ENCODE measurements at places on chromosomes 12 and 14. TPM values are rescaled to one million over a fixed set of nuclear protein-coding genes. Genes with fewer than 3 reads are reported as not detected.

- DNase-seq, result no peak
- H3K27ac ChIP-seq, result no peak overlapping the region
- no peaks in the 10 kb centered on the region for H3K36me3 ChIP-seq
- no peaks in the 10 kb centered on the region for H3K27me3 ChIP-seq
- no peaks in the 10 kb centered on the region for H3K4me1 ChIP-seq
Observed at GRCh38 chr12:31950088-31950487, 9.1 kb upstream of the RESF1 start.

- peaks cover 3% of the 10 kb centered on the region for H3K27me3 ChIP-seq
- H3K36me3 ChIP-seq, result no peaks in the 10 kb centered on the region
- no peak overlapping the region for H3K4me3 ChIP-seq
- no peak for DNase-seq
- no peak overlapping the region for H3K27ac ChIP-seq
- H3K4me1 ChIP-seq, result no peaks in the 10 kb centered on the region
Observed at GRCh38 chr12:114767084-114767760, 83.2 kb upstream of the TBX3 start.

DNA sequence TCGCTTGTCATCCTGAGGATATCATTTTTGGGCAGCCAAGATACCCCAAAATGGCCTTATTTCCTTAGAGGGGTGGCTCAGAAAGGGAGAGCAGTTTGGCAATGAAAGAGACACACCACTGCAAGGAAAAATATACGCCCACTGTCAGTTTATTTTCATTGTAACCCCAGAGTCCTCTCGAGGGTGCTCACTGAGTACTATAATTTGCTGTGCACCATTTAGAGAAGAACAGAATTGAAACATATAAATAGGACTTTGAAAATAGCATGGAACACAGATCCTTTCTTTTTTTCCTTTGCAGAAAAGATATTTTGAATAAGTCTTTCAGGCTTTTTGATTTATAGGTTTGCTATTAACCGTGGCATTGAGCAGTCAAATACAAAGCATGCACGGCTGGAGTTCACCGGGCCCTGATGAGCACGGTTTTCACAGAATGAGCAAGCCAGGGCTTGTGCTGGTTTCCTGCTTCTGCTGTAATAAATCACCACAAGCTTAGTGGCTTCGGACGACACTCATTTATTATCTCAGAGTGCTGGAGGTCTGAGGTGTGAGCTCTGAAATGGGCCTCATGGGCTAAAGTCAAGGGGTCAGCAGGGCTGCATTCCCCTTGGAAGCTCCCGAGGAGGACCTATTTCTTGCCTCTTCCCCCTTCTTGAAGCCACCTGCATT, 152.3 kb downstream of the ZNF664 start:
- H3K4me3 ChIP-seq, result no peak overlapping the region
- no peaks in the 10 kb centered on the region for H3K4me1 ChIP-seq
- DNase-seq, result no peak

DNA sequence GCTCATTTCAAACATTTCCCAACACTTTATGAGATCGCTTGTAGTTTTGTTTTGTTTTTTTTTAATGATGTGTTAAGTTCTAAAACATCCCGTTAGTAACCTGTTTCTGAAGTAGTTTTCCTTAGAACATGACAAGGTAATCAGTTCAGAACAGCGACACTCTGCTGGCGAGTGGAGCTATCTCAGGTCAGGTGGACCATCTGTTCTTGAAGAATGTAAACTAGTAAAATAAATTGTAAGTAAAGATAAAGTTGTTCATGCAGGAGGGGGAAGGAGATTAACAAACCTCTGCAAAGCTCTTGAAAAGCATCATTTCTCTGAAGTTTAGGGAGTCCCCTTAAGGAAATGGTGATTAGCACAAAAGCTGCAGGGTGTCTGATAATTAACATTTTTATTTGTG, 71.9 kb upstream of the DACT1 start:
- DNase-seq, result no peak
- no peaks in the 10 kb centered on the region for H3K36me3 ChIP-seq
- no peaks in the 10 kb centered on the region for H3K27me3 ChIP-seq

DNA sequence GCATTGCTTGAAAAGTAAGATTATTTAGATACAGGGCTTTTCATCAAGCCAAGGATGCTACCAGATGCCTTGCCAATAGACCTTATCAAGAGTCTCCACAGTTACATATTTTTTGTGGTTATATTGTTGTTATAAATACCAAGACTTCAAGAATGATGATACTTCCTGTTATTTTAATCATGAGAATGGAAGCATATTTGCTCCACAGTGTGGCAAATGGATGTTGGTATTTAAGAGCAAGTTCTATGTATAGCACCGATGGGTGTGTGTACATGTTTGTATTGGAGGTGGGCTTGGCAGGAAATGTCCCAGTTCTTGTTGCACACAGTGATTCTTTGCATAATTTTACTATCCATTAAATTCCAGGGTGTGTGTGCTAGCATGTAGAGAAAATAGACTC, 4.4 kb upstream of the NID2 start:
- no peak overlapping the region for H3K4me3 ChIP-seq
- no peak overlapping the region for H3K27ac ChIP-seq
- H3K36me3 ChIP-seq, result no peaks in the 10 kb centered on the region
- no peak for DNase-seq
- no peaks in the 10 kb centered on the region for H3K27me3 ChIP-seq
- H3K4me1 ChIP-seq, result peaks cover 54% of the 10 kb centered on the region

DNA sequence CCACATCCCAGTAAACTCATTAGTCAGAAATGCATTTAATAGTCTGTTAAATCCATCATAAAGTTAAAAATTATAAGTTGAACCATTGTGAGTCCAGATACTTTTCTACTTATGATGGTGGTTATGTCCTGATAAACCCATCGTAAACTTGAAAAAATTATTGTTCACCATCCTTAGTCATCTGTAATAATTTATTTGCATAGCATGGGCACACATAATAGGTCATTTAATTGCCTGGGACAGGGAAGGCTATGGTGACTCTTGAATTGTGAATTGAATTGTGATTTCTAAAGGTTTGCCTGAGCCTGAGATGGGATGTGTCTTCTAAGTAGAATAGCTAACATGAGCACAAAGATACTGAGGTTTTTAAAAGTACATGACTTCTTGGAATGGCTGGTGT, 21.5 kb downstream of the ZDHHC17 start:
- peak overlapping the region; percentile 54 for H3K27ac ChIP-seq
- no peaks in the 10 kb centered on the region for H3K36me3 ChIP-seq
- peaks cover 53% of the 10 kb centered on the region for H3K4me1 ChIP-seq
- no peak for DNase-seq
- H3K27me3 ChIP-seq, result no peaks in the 10 kb centered on the region
- no peak overlapping the region for H3K4me3 ChIP-seq

DNA sequence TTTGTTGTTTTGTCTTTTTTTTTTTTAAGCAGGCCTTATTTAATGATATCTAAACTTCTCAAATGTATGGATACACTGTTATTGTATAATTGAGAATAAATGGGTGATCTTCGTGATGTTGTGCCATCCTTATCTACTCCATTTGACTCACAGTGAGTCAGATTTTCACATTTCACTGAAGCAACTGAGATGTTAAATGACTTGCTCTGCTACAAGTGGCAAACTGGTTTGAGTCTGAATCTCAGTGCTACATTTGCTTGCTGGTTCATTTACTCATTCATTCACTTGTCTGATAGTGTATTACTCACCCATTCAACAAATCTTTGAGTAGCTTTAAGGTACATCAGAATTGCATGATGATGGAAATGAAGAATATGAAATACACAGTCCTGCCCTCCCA, 2.6 kb downstream of the KIAA0586 start:
- no peak overlapping the region for H3K4me3 ChIP-seq
- peaks cover 18% of the 10 kb centered on the region for H3K4me1 ChIP-seq
- no peak for DNase-seq

DNA sequence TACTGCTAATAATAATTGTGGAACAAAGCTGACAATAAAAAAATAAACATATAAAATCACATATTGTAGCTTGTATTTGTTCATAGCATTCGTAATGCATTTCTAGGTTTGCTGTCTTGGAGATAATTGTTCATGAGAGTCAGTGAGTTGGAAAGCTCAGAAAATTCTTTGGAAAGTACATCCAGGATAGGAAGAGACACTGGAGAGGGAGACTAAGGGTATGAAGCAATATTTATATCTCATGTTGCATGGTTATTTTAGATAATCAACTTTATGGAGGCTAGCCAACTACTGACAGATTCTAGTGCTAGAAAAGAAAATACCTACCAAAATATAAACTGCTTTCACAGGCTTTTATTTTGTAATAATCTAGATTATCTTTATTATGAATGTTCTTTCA, 1095.2 kb downstream of the FSCB start:
- H3K4me1 ChIP-seq, result no peaks in the 10 kb centered on the region
- H3K36me3 ChIP-seq, result no peaks in the 10 kb centered on the region

- no peaks in the 10 kb centered on the region for H3K4me1 ChIP-seq
- H3K27me3 ChIP-seq, result no peaks in the 10 kb centered on the region
- no peak overlapping the region for H3K27ac ChIP-seq
Observed at GRCh38 chr12:26612203-26612602, 220.8 kb downstream of the ITPR2 start.

DNA sequence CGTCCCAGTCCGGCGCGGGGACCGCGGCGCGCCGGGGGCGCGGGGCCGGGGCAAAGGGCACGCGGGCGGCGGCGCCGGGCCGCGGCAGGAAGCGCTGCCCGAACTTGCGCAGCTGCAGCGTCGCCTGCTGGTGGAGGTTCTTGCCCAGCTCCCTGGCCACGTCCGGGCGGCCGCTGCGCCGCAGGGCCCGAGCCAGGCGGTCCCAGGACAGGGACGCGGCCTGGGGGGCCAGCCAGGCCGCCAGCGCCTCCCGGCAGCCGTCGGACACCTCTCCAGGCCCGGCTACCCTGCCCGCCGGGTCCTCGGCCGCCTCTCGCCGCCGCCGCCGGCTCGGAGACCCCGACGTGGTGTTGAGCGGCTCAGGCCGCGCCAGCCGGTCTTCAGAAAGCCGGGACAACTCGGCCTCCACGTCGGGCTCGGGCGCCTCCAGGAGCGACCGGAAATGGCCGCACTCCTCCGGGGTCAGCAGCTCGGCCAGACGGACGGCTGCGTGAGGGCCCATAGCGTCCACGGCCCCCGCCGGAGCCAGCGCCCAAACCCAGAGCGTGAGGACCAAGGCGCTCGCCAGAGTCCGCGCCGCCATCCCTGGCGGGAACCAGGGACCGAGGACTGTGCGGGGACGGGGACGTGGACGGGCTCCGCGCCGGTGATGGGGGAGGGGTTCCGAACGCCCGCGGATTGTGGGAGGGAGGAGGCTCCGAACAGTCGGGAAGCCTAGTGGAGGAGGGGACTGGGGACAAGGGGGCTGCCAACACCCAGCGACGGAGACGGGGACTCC, 34.0 kb downstream of the FIGNL2 start:
- H3K27me3 ChIP-seq, result peaks cover 9% of the 10 kb centered on the region
- peak; percentile 88 for DNase-seq
- no peaks in the 10 kb centered on the region for H3K4me1 ChIP-seq
- peak overlapping the region; percentile 38 for H3K4me3 ChIP-seq

- peaks cover 49% of the 10 kb centered on the region for H3K36me3 ChIP-seq
- peaks cover 15% of the 10 kb centered on the region for H3K4me1 ChIP-seq
- DNase-seq, result no peak
- no peak overlapping the region for H3K4me3 ChIP-seq
- H3K27ac ChIP-seq, result peak overlapping the region; percentile 77
Observed at GRCh38 chr14:76784266-76784874, 23.1 kb downstream of the VASH1 start.

DNA sequence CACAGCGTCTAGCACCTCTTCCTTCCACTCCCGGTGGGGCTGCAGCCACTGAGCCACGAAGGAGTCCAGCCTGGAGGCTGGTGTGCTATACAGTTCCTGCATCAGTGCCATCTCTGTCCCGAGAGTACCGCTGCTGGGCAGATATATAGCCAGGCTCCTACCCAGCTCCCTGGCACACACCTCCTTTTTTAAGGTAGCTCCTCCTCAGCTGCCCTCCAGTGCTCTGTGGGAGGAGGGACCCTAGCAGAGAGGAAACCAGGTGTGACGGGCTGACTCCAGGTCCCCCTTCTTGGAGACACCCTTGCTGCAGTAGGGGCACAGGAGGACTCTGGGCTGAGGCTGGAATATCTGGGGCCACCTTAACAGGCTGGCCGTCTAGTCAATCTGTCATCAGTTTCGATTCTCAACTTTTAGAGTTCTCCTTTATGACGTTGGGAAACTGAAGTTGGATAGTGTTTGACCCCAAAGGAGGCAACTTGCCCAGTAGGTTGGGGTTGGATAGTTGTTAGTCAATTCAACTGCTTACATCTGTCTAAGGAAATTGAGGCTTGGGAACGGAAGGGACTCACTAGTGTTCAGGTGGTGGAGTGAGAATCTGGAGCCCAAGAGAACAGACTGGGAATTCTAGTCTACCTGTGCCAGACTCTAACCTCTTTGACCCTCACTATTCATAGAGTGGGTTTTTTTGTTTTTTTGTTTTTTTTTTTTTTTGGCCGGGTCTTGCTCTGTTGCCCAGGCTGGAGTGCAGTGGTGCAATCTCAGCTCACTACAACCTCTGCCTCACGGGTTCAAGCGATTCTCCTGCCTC, at the start of gene OASL:
Gene OASL, minus strand, starts transcription at position 386 of the 808 bp plus-strand sequence. Its CDS starts 275 bp downstream, at position 111.
- H3K4me1 ChIP-seq, result no peaks in the 10 kb centered on the region
- peak within 1 kb of the TSS; percentile 25 for H3K27ac ChIP-seq
- DNase-seq, result no peak
- no peaks in the 10 kb centered on the region for H3K36me3 ChIP-seq
- peak within 1 kb of the TSS; percentile 34 for H3K4me3 ChIP-seq

DNA sequence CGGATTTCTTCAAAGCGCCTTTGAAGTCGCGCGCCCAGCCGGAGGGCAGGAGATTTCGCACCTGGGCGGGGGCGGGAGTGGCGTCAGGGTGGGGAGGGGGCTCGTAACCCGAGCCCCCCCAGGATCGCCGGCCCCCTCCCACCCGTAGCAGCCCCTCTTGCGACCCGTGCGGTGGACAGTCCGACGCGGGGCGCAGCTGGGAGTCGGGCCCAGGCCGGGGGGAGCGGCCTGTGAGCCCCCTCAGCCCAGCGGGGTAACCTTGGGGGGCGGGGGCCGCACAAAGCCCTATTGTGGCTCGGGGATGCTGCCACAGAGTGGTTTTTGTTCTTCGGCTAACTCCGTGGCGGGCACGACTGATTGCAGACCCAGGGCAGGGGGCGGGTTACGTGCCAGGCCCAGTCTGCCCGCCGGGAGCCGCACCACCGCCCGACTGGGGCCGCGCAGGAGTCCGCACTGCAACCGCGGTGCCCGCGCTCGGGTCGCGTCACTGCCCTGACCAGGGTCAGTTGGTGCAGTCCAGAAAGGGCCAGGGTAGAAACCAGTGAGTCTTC, 4.2 kb upstream of the AAAS start:
- peaks cover 12% of the 10 kb centered on the region for H3K4me1 ChIP-seq
- H3K27ac ChIP-seq, result peak overlapping the region; percentile 82
- no peaks in the 10 kb centered on the region for H3K36me3 ChIP-seq
- H3K27me3 ChIP-seq, result no peaks in the 10 kb centered on the region
- H3K4me3 ChIP-seq, result peak overlapping the region; percentile 75
- no peak for DNase-seq

- no peak overlapping the region for H3K27ac ChIP-seq
- H3K4me1 ChIP-seq, result no peaks in the 10 kb centered on the region
- no peaks in the 10 kb centered on the region for H3K27me3 ChIP-seq
- DNase-seq, result no peak
Observed at GRCh38 chr12:85920324-85920947, 46.3 kb downstream of the NTS start.

- no peaks in the 10 kb centered on the region for H3K27me3 ChIP-seq
- H3K4me3 ChIP-seq, result no peak overlapping the region
- no peak for DNase-seq
Observed at GRCh38 chr12:107429006-107429705, 256.4 kb upstream of the PWP1 start.

Gene LPAR5
- 2.9 TPM for total RNA-seq

Gene RNASE7
- not detected for total RNA-seq

Gene C12orf54
- total RNA-seq, result not detected

Gene SCNN1A
- 0.51 TPM for total RNA-seq

Gene AMN
- total RNA-seq, result not detected

Gene CDK4
- 53.0 TPM for total RNA-seq

Gene GALNT9
- total RNA-seq, result 0.19 TPM

Gene LRIG3
- 4.8 TPM for total RNA-seq

Gene FOXG1
- not detected for total RNA-seq

Gene MSI1
- 9.6 TPM for total RNA-seq

Gene DLGAP5
- 0.41 TPM for total RNA-seq

Gene SLC10A1
- not detected for total RNA-seq

Data from heart right ventricle (tissue), 16 donors.